ENCODE measurements at places on chromosomes 12 and 14.

- H3K36me3 ChIP-seq = no peaks in the 10 kb centered on the region
- H3K27ac ChIP-seq = no peak overlapping the region
- no peak for DNase-seq
- H3K4me1 ChIP-seq = peaks cover 26% of the 10 kb centered on the region
These were observed 35.1 kb downstream of the NINJ2 start for GRCh38 chr12:627863-628741.

- no peak overlapping the region for H3K27ac ChIP-seq
- no peak for DNase-seq
- H3K4me1 ChIP-seq = no peaks in the 10 kb centered on the region
- no peak overlapping the region for H3K4me3 ChIP-seq
These were observed 535.6 kb upstream of the ATP2B1 start for GRCh38 chr12:90244232-90244631.

DNA sequence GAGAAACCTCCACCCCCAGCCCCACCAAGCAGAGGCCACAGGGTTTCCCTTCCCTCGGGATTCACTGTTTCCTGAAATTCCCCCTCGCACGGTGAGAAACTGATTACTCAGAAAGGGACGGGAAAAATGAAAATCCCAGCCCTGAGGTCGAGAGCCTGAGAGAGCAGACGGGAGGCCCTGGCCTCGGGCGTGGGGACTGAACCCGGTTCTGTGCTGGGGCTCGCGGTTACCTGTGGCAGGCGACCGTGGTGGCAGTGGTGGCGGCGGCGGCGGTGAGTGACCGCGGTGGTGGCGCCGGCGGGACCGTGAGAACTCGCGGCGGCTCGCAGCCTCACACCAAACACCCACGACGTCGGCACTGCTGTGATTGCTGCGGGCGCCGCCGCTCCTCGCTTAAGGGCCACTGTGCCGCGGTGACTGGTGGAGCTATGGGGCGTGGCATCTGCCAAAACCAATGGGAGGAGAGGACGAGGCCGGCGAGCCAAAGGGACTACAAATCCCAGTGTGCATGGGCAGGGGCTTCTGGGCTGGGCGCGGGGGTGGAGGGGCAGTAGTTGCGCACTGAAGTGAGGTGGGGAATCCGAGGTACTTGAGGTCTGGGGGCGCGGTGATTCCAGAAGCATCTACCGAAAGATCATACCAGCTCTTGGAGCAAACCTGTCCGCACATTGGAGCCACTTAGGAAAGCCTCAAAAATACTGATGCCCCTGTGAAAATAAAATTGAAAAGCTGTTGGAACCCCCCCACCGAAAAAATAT lies at the start of gene LGMN:
Gene LGMN, minus strand, starts transcription at position 369 of the 758 bp plus-strand sequence. CDS start 15,841 bp downstream, outside the sequence.
- H3K27ac ChIP-seq = no peak within 1 kb of the TSS
- peaks cover 3% of the 10 kb centered on the region for H3K36me3 ChIP-seq
- peak; percentile 85 for DNase-seq
- H3K4me1 ChIP-seq = peaks cover 41% of the 10 kb centered on the region

DNA sequence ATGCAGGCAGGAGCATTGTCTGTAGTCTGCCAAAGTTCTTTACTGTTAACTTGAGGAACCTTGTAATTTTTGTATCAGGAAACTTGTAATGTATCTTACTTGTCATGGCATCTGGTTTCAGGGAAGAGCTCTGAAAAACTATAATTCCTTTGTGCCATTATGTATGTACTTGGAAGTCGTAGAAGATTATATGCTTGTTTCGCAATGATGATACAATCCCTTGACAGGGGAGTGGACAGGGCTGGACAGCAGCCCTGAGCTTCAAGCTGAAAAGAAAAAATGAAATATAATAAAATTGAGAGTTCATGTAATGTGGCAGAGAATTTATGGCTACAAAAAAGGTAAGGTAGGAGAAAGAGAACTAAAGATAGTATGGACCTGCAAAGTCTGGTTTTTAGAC lies 7.4 kb upstream of the DLGAP5 start:
- no peak overlapping the region for H3K4me3 ChIP-seq
- no peak for DNase-seq
- no peaks in the 10 kb centered on the region for H3K27me3 ChIP-seq
- H3K27ac ChIP-seq = no peak overlapping the region
- no peaks in the 10 kb centered on the region for H3K4me1 ChIP-seq

GRCh38 chr14:88562532-88562830 lies 356 bp upstream of the ZC3H14 start:
- DNase-seq = no peak
- peaks cover 13% of the 10 kb centered on the region for H3K36me3 ChIP-seq
- H3K4me1 ChIP-seq = peaks cover 32% of the 10 kb centered on the region
- H3K27ac ChIP-seq = peak overlapping the region; percentile 80
- H3K27me3 ChIP-seq = peaks cover 30% of the 10 kb centered on the region

DNA sequence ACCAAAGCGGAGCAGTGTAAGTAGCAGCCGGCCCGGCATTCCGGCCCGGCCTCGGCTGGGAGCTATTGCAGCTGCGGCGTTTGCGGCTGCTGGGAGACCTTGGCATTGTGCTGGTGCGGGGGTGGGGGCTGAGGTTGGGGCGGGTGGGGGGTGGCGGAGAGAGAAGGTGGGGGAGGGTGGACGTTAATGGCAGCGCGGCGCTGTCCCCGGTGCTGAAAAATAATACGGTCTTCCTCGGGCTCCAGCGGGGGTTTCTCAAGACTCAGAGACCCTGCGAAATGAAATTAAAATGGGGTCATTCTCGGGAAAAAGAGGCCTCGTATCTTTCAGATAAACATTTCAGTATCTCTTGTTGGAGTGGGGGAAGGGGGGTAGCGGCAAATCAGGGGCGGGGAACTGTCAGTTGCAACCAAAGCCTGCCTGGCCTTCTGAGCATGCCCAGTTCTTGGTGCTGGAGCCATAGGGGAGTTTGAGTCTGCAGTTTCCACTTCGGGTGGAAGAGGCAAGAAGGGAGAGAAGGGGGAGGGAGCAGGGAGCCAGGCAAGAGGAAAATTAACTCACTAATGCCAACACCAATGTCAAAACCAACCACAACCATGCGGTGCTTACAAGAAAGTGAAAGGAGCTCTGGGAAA lies 414 bp downstream of the UNC79 start:
- no peak overlapping the region for H3K4me3 ChIP-seq
- peaks cover 4% of the 10 kb centered on the region for H3K36me3 ChIP-seq
- no peak overlapping the region for H3K27ac ChIP-seq
- no peaks in the 10 kb centered on the region for H3K4me1 ChIP-seq
- peaks cover 55% of the 10 kb centered on the region for H3K27me3 ChIP-seq

DNA sequence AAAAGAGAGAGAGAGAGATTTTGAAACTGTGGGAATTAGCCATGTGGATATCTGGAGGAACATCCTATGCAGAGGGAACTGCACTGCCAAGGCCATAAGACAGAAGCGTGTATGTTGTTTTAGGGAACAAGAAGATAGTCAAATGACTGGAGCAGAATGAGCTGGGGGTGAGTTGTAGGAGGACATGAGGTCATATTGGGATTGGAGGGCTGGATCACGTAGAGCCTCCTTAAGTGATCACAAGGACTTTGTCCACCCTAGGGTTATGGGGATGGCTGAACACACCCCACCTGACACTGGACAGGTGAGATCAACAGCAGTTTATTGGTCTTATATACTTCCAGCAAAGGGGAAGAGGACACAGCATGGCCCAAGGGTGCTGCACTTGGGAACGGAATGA lies 8.2 kb upstream of the CGRRF1 start:
- H3K36me3 ChIP-seq = no peaks in the 10 kb centered on the region
- H3K27me3 ChIP-seq = peaks cover 5% of the 10 kb centered on the region
- H3K4me3 ChIP-seq = no peak overlapping the region

DNA sequence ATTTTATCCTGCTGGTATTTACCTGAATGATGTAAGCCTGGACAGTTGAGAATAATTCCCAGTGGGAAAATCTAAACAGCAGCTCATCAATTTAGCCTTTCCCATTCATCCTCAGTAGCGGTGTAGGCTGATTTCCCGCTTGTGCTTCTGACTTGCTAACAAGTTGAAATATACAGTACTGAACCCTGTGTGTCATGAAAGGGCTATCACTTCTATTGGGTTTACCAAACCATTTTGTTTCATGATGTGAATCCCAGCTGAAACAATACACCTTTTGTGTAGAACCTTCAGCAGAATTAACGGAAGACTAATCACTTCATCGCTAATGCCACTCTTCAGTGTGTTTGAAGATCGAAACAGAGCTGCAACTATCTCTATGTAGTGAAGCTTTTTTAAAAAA lies 88.4 kb downstream of the POLR3B start:
- H3K27me3 ChIP-seq = no peaks in the 10 kb centered on the region
- H3K4me3 ChIP-seq = no peak overlapping the region
- H3K27ac ChIP-seq = no peak overlapping the region

- peaks cover 42% of the 10 kb centered on the region for H3K4me1 ChIP-seq
- H3K36me3 ChIP-seq = peaks cover 17% of the 10 kb centered on the region
- peak overlapping the region; percentile 14 for H3K27ac ChIP-seq
These were observed 4.3 kb downstream of the IRF2BPL start for GRCh38 chr14:77024171-77024691.

DNA sequence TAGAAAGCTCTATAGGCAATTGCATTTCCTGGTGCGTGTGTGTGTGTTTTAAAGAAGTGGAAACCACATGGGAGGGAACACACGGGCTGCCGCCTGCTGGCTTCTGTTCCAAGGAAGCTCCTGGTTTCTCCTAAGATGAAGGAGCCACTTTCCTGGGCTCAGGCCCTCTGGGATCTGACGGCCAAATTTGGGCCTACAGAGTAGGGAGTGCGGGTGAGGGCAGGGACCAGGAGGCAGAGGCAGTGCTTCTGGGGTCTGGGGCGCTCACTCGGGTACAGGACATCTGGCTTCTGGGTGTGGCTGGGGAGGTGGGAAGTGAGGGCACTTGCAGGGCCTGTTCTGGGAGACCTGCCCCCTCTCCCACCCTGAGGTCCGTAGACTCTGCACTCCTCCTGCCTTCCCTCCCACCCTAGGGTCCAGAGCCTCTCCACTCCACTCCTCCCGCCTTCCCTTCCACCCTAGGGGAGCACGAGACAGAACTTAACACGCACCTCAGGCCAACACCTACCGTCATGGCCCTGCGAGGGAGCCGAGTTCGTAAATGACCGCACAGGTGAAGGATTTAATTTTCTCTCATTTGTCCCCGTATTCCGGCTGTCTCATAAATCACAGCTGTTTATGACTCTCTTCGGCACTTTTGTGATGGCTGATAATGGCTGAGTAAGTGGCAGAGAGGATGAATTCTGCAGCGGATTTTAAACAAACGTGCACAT lies 127.7 kb downstream of the KIF26A start:
- no peak for DNase-seq
- H3K4me3 ChIP-seq = no peak overlapping the region
- H3K36me3 ChIP-seq = no peaks in the 10 kb centered on the region
- no peaks in the 10 kb centered on the region for H3K4me1 ChIP-seq

GRCh38 chr12:27206801-27207502 lies 37.1 kb upstream of the STK38L start:
- no peak overlapping the region for H3K27ac ChIP-seq
- H3K36me3 ChIP-seq = no peaks in the 10 kb centered on the region
- H3K4me1 ChIP-seq = peaks cover 12% of the 10 kb centered on the region
- DNase-seq = no peak
- H3K4me3 ChIP-seq = no peak overlapping the region
- no peaks in the 10 kb centered on the region for H3K27me3 ChIP-seq

GRCh38 chr14:73576391-73576790 lies 7.4 kb downstream of the ACOT2 start:
- no peak overlapping the region for H3K27ac ChIP-seq
- DNase-seq = no peak
- no peaks in the 10 kb centered on the region for H3K27me3 ChIP-seq
- H3K4me3 ChIP-seq = no peak overlapping the region
- H3K36me3 ChIP-seq = peaks cover 15% of the 10 kb centered on the region

DNA sequence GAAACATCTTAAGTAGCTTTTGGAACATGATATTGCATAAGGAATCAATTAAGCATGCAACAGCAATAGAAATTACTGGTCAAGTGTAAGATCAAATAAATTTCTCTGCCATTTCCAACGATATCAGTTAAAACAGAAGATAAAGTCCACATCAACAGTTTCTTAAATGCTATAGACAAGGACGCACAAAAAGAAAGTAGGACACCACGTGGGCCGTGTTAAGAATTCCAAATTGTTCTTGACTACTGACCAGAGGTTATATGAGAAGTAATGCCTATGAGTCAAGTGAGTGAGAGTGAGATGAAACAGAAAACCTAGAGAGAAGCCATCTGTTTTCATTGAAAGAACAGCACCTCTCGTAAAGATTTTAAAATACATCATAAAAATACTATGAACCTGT lies 318.2 kb downstream of the TMEM117 start:
- no peaks in the 10 kb centered on the region for H3K4me1 ChIP-seq
- DNase-seq = no peak
- no peaks in the 10 kb centered on the region for H3K27me3 ChIP-seq
- no peaks in the 10 kb centered on the region for H3K36me3 ChIP-seq

- DNase-seq = no peak
- peak overlapping the region; percentile 100 for H3K27ac ChIP-seq
- H3K27me3 ChIP-seq = no peaks in the 10 kb centered on the region
These were observed 667 bp upstream of the ITFG2 start for GRCh38 chr12:2811801-2812200.

- H3K27me3 ChIP-seq = no peaks in the 10 kb centered on the region
- no peak overlapping the region for H3K4me3 ChIP-seq
- no peak overlapping the region for H3K27ac ChIP-seq
- no peaks in the 10 kb centered on the region for H3K4me1 ChIP-seq
- DNase-seq = no peak
- H3K36me3 ChIP-seq = no peaks in the 10 kb centered on the region
These were observed 279.0 kb downstream of the SLC16A7 start for GRCh38 chr12:59874781-59875180.

DNA sequence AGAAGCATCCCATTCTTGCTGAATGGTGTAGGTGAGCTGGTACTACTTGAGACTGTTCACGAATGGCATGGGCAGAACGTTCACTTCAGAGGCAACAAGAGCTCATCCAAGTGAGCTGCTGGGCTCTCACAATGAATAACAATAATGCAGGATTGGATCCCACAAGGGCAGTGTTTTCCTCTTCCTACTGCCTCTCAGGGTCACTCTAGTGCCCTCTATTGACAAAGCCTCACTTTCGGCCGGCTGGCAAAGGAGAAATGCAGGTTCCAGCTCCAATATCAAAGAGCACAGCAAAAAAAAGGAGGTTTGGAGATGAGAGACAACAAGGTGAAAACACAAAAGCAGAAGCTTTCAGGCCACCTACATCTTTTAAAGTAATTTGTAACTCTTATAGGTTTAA lies 74.6 kb upstream of the MYF6 start:
- H3K4me1 ChIP-seq = no peaks in the 10 kb centered on the region
- H3K4me3 ChIP-seq = no peak overlapping the region
- no peak for DNase-seq
- H3K36me3 ChIP-seq = no peaks in the 10 kb centered on the region
